Stimulated activated naive CD8-positive, alpha-beta T cell treated with anti-CD3 and anti-CD28 coated beads, Interleukin-15, amount 100 ng/mL, for 72 hours (primary cell): ENCODE measurements at places on chromosomes 13 and 19.

DNA sequence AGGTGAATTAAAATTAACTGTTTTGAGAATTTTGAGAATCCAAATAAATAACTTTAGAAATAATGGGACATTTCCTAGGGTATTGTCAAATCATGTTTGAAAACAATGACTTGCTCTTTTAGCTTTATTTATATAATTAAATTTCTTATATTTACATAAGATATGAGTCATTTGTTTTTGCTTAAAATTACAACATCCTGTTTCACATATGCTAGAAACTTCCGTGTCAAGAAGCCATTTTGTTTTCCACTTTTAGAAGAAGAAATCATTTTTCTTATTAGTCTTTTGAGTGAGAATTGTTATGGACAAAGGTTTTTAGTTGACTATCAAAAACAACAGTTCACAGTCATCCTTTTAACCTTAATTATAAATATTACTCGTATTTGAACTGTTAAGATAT is 48.2 kb downstream of the DPY19L3 start:
- DNase-seq, result no peak

GRCh38 chr19:49552749-49553148 is 24.9 kb downstream of the RCN3 start:
- DNase-seq, result no peak

DNA sequence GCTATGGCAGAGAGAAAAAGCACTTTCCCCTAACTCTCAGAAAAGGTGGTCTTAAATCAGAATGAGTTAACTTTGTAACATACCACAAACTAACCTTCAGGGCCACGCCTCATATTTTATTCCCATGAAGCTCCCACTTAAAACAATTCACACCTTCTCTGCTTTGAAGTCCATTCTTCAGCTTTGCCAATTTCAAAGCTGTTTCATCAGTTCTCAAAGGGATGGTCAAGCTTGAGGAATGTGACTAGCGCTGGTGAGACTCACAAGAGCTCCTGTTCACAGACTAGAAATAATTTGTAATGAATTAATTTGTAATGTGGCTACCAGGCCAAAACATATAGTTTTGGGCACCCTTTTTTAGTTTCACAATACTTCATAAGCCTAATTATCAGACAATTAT is 68.2 kb downstream of the STK24 start:
- no peak for DNase-seq

DNA sequence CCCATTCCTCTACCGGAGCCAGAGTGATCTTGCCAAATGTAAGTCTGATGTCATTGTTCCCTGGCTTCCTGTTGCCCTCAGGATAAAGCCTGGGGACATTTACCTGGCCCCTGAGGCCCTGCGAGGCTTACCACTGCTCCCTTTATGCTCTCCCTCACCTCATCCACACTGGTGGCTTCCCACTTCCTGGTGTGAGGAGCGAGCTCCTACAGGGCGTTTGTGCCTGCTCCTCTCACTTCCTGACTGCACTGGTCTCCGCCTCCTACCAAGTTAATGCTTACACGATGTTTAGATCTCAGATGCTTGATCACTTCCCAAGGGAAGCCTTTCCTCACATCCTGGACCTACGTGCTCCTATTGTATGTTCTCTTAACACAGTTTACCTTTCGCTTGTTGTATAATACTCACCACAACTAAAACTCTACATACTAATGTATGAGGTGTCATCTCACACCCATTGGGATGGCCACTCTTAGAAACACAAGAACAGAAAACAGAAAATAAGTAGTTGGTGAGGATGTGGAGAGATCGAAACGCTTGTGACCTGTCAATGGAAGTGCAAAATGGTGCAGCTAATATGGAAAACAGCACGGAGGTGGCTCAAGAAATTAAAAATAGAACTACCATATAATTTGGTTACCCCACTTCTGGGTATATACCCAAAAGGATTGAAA is 177.6 kb downstream of the SHISA2 start:
- no peak for DNase-seq

GRCh38 chr13:23159760-23160637 is 20.8 kb upstream of the SGCG start:
- no peak for DNase-seq

DNA sequence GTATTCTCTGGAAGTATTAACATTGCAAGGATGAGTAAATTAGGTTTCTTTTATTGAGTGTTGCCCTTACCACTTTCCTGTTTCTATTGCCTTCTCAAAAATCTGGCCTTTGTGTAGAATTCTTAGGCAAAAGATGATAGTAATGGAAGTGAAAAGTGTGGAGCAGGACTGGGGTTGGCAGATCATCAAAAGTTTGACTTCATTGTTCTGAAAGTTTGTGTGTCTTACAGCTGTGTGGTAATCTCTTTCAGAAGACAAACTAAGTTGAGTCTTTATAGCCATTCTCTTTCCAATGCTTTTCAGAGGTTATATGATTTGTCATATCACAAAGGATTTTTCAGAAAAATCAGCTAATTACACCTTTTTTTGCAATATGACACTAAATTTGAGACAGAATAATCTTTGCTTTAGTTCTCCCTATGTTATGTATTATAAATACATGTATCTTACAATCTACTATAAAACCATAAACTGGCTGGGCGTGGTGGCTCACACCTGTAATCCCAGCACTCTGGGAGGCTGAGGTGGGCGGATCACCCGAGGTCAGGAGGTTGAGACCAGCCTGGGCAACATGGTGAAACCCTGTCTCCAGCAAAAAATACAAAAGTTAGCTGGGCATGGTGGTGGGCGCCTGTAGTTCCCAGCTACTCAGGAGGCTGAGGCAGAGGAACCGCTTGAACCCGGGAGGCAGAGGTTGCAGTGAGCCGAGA is 8.7 kb upstream of the KCNRG start:
- no peak for DNase-seq

- no peak for DNase-seq
Observed at GRCh38 chr13:50016444-50016843, 1.2 kb downstream of the KCNRG start.

DNA sequence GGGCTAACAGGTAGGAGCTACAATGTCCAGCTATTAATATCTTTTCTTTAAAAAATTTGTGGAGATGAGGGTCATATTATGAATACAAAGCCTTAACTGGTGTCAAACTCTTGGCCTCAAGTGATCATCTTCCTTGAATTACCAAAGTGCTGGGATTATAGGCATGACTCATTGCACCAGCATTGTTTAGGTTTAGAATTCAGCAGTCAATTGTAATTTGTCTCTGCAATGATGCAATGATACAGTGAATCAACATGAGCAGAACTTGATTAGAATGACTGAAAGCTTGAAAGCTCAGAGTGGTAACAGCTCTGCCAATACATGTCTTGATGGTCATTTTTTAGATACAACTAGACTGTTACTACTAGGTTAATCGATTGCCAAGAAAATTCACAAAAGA is 752.8 kb upstream of the MIR17HG start:
- no peak for DNase-seq

DNA sequence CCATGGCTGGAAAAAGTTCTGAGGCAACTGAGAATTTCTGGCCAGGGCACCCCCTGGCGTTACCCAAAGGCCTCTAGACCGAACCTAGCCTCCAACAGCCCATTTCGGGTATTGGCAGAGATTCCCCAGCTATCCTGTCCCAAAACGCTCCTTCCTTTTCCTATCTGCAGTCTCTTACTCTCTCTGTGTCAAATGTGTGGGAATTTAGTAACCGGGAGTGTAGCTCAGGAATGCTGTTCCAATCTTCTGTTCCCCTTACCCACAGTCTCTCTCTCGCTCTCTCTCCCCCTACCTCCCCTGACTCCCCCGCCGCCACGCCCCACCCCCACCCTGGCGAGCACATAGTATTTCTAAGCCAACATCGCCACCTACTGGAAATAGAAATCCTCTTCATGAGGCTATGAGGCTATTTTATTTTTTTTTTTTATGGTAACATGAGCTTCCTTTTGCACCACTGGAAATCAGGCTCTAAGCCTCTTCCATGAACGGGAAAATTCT is 27.0 kb downstream of the OXGR1 start:
- no peak for DNase-seq

DNA sequence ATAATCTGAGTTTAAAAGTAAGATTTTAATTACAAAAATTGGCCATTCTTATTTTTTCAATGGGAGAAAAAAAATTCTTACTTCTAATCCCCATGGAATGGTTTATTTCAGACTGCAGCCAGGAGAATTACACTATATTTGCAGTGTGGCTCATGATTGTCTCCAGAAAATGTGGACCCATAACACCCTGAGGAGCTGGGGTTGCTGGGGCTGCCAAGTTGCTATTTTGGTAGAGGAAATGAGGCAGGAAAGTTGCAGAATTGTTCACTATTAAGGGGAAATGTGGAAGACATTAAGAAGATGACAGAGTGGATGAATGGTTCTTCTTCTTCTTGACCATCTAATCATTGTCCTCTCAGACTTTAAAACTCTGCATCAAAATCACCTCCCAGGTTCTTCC is 4.6 kb upstream of the SCEL start:
- no peak for DNase-seq

DNA sequence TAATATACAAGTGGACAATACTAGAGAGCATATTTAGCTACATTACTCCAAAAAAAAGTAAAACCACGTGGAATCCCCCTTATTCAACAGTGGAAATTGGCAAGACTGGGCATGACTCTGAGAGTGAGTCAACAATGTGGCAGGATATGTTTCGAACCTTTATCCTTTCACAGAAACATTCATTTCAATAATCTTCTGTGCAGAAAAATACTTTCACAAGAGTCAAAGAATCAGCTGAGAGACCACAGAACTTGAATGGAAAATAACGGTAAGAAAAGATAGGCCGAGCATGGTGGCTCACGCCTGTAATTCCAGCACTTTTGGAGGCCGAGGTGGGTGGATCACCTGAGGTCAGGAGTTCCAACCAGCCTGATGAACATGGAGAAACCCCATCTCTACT is 25.1 kb upstream of the CD70 start:
- peak; percentile 62 for DNase-seq

DNA sequence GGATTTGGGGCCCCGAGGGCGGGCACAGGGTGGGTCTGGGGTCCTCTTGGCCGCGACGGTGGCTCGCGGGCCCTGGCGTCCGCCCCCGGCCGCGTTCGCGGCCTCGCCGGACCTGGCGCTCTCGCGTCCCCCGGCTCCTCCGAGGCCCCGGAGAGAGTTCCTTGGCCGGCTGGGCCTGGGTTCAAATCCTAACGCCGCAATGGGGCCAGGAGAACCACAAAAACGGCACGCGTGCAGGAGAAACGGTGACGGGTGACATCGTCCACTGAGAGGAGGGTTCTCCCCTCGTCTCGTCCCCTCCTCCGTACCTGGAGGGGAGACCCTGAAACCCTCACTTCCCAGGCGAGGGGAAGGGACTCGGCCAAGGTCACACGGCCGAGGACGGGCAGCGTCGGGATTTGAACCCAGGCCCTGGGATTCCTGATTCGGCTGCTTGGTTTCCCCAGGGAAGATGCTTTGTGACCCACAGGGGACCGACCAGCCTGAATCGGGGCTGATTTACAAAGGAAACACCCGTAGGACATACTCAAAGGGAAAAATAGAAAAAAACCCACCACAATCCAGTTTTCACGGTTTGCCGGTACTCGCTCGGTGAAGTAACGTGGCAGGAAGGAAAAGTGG is 624 bp downstream of the SAFB start:
- DNase-seq, result no peak

DNA sequence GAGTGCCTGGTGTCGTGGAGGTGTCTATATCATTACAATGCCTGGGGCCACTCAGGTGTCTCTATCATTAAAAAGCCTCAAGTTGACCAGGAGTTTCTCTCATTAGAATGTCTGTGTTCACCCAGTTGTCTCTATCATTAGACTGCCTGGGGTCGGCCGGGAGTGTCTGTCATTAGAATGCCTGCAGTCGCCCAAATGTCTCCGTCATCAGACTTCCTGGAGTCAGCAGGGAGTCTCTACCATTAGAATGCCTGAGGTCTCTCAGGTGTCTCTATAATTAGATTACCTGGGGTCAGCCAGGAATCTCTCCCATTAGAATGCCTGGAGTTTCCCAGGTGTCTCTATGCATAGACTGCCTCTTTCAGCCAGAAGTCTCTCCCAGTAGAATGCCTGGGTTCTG is 1477.6 kb downstream of the UQCRFS1 start:
- DNase-seq, result no peak

GRCh38 chr13:26895808-26896466 is 135.4 kb upstream of the GPR12 start:
- no peak for DNase-seq

DNA sequence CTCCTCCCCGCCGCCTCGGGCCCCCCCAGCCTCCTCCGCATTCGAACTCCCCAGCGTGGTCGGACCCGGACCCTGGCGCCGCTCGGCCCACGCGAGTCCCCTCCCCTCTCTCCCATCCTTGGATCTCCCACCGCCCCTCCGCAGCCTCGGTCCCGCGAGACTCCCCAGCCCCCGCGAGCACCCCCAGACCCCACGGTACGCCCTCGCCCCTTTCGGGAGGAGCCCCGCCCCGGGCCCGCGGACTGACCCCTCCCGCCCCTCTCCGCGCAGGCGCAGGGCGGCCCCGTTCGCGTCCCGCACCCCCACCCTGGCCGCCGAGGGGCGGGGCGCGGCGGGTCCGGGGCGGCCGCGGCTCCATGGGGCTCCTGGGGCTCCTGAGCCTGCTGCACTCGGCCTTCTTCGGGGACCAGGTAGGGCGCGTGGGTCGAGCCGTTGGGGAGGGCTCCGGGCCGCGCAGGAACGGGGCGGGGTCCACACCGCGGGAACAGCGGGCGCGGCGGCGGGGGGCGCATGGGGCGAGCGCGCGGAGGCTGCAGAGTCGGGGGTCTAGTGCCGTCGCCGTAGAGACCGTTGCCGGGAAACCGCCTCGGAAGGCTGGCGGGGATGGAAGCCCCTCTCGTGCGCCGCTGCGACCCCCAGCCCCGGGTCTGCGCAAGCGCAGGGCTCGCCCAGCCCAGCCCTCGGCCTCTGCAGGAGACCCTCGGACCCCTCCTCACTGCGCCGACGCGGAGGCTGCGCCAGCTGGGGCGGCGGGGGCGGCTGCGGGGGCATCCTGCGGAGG is 3.8 kb upstream of the APC2 start:
- DNase-seq, result no peak

DNA sequence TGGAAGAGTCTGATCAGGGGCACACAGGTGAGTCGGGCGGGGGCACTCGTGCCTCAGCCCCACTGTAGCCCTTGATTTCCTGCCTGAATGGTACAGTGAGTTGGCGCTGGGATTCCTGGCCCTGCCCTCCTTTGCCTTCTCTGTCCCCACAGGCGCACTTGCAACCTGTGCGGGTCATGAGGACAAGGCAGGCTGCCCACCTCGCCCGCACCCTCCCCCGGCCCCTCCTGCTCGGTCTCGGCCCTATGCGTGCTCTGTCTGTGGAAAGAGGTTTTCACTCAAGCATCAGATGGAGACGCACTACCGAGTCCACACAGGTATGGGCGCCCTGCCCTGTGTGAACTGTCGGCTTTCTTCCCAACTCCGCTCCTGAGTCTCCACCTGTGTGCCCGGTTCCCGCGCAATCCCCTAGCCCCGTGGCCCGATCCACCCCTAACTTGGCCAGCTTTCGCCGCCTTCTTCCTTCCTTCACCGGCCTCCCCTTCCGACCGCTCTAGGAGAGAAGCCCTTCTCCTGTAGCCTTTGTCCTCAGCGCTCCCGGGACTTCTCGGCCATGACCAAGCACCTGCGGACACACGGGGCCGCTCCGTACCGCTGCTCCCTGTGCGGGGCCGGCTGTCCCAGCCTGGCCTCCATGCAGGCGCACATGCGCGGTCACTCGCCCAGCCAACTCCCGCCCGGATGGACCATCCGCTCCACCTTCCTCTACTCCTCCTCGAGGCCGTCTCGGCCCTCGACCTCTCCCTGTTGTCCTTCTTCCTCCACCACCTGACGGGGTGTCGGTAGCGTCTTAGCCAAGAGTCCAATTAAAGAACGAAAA is 1.6 kb upstream of the KMT2B start:
- peak; percentile 53 for DNase-seq
